Gastroesophageal sphincter (tissue), 4 donors: ENCODE measurements at places on chromosomes 7 and 10. TPM values are rescaled to one million over a fixed set of nuclear protein-coding genes. Genes with fewer than 3 reads are reported as not detected.

Gene CYP17A1
- total RNA-seq, result not detected

Gene TRRAP
- total RNA-seq, result 32.2 TPM

Gene TMEM270
- total RNA-seq, result not detected

Gene PROSER2
- 10.3 TPM for total RNA-seq

Gene ENTPD1
- total RNA-seq, result 38.2 TPM

Gene ASB10
- not detected for total RNA-seq

Gene MORN4
- total RNA-seq, result 10.3 TPM

Gene ITGA8
- 667 TPM for total RNA-seq

Gene BCAP29
- total RNA-seq, result 145 TPM

Gene LRIT1
- total RNA-seq, result not detected

Gene BMPER
- total RNA-seq, result 22.5 TPM

Gene TMEM176A
- 6.5 TPM for total RNA-seq

Gene BAMBI
- total RNA-seq, result 5.7 TPM

Gene PRTFDC1
- 8.4 TPM for total RNA-seq

Gene PSTK
- total RNA-seq, result 0.79 TPM

Gene GATA3
- 0.35 TPM for total RNA-seq

Gene RHEB
- total RNA-seq, result 229 TPM

Gene GPR158
- total RNA-seq, result 0.27 TPM

Gene LMOD2
- total RNA-seq, result not detected

Gene SSBP1
- 135 TPM for total RNA-seq

Gene C10orf62
- not detected for total RNA-seq

Gene PPP1R3C
- total RNA-seq, result 162 TPM

Gene ADAP1
- 106 TPM for total RNA-seq

Gene TRIM50
- 0.78 TPM for total RNA-seq

Gene ASB4
- not detected for total RNA-seq

Gene NUB1
- 58.2 TPM for total RNA-seq

Gene CLCN1
- total RNA-seq, result not detected

Gene NDUFA5
- 65.4 TPM for total RNA-seq

Gene SPDYE6
- not detected for total RNA-seq

Gene TMEM229A
- total RNA-seq, result 0.62 TPM

Gene FGL2
- total RNA-seq, result 452 TPM

Gene TMEM130
- 0.15 TPM for total RNA-seq

Gene AHR
- 100 TPM for total RNA-seq
